ENCODE measurements at places on chromosomes 2 and 18. TPM values are rescaled to one million over a fixed set of nuclear protein-coding genes. Genes with fewer than 3 reads are reported as not detected.

SNORC gene
- total RNA-seq: 1.6 TPM

SERPINB5 gene
- total RNA-seq: not detected

MOB4 gene
- total RNA-seq: 17.2 TPM

ATP6V1C2 gene
- total RNA-seq: not detected

GRHL1 gene
- 0.48 TPM for total RNA-seq

FAP gene
- not detected for total RNA-seq

PRKRA gene
- total RNA-seq: 33.7 TPM

ERBB4 gene
- not detected for total RNA-seq

SGPP2 gene
- total RNA-seq: 0.53 TPM

HS6ST1 gene
- total RNA-seq: 7.7 TPM

FKBP1B gene
- total RNA-seq: 0.58 TPM

CYTIP gene
- 334 TPM for total RNA-seq

TET3 gene
- total RNA-seq: 17.0 TPM

FAM228A gene
- total RNA-seq: 0.14 TPM

PLA2R1 gene
- total RNA-seq: not detected

PPP1R1C gene
- total RNA-seq: not detected

FHOD3 gene
- total RNA-seq: not detected

METTL4 gene
- 21.1 TPM for total RNA-seq

PARD6G gene
- 0.46 TPM for total RNA-seq

SP110 gene
- total RNA-seq: 136 TPM

EFHD1 gene
- total RNA-seq: 7.1 TPM

FBXO11 gene
- 60.2 TPM for total RNA-seq

PCARE gene
- total RNA-seq: not detected

LRATD1 gene
- not detected for total RNA-seq

TUBA3E gene
- total RNA-seq: not detected

PRSS56 gene
- total RNA-seq: not detected

DLX1 gene
- total RNA-seq: not detected

TUBA4B gene
- total RNA-seq: not detected

DLGAP1 gene
- total RNA-seq: not detected

Data from activated naive CD4-positive, alpha-beta T cell treated with anti-CD3 and anti-CD28 coated beads, Interleukin-2, amount 10 ng/mL, durations not matched to agents 5 hours and 36 hours (primary cell).